ENCODE measurements at places on chromosomes 12 and 14.

DNA sequence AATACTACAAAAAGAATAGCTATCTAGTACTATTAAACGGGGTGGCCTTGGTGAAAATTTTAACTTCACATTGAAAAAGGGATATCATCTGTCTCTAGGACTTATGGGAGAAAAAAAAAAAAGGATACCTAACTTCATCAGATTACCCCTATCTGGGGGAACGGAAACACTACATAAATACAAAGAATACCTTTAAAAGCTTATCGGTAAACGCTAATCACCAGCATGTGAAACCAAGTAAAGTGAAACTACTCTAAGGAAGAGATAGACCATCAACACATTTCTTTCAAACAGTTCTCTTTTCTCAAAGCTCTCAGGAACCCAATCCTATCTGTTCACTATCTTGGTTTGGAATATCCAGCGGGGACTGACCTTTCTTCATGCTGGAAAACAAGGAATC is 3.5 kb downstream of the KICS2 start:
- no peak for DNase-seq

DNA sequence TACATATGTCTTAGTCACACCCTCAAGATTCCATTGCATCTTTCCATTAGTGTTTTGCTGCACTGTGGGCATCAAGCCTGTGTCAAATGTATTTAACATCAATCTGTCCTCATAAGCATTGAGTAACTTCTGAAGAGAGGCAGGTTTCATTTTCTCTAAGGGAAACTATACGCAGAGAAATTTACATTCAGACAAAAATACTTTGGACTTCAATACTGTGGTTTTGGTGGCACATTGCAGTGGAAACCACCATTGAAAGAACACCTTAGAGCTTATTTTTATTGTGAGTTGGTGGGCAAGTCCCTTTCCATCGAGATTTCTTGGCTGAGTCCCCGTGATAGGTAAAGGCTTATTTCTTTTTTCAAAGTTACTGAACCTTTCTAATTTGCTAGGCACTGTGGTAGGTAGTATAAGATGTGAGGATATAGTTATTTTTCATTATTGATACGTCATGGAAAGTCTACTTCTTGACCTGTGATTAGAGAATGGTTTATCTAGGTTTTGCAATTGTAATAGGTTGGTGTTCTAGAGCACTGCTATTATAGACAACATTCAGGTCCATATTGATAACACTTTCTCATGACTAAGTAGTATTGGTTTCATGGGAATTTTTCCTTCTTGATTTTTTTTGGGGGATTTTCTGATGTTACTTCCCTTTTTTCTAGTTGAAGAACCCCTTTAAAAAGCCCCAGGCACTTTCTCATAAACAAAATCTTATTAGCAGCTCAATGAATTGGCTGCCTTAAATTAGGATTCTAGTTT is 81.9 kb downstream of the CFAP54 start:
- no peak for DNase-seq

DNA sequence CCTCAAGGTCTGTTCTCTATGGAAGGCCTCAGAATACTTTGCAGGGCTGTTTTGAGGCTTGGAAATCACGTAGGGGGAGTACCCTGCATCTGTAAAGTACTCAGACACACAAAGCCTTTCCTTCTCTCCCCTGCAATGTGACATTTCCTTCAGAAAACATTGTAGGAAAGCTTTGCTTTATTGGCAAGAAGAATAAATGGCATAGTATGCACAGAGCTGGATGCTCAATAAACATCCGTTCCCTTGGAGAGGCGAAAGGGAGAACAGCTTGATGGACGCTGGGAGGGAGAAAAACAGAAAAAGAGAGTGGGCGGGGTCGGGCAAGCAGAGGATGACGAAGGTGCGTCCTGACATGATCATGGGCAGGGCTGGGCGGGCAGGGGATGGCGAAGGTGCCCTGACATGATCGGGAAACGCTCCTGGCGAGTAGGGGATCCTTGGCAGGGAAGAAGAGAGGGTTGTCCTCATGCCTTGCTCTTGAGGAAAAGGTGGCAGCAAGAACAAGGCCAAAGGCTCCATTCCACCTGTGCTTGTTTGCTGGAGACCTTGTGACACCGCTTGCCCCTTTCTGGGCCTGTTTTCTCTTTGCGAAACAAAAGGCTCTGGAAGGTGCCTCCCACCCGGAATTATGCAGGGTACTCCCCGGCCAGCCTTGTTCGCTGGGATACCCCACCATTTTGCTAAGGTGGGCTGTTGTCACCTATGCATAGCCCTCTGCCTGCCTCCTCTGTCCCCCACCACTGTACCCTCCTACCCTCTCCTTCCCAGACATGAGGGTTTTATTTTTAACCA is 21.1 kb downstream of the IRF2BPL start:
- no peak for DNase-seq

DNA sequence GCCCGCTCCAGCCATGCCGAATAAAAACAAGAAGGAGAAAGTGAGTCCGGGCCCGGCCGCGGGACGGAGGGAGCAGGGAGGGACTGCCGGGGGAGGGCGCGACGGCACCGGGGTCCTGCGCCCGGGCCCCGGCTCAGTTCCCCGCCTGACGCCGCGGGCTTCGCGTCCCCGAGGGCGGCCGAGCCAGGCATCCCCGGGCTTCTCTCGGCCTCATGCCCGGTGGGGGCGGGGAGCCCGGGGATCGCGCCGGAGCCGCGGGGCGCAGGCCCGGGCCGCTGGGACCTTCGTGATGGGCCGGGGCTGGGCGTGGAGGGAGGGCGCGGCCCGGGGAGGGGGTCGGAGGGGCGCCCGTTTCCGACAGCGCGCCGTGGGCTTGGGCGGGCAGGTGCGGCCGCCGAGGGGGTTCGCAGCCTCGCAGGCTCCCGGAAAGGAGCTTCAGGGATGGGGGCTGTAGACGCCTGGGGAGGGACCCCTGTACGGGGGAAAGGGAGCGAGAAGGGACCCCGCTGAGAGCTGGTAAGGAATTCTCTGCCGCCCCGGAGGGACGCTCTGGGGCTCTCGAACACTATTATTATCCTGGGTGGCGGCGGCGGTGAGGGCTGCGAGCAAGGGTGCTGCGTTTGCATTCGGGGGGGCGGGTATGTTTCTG is 496 bp downstream of the PPP2R5C start:
- DNase-seq = peak; percentile 20

- DNase-seq = no peak
These were observed 50.9 kb downstream of the RIN3 start for GRCh38 chr14:92564344-92565039.
